ENCODE measurements at places on chromosomes 11 and 22.

- DNase-seq, result no peak
Observed at GRCh38 chr22:22663861-22664800, 19.7 kb downstream of the GGTLC2 start.

- no peak for DNase-seq
Observed at GRCh38 chr11:67506426-67507051, 1.4 kb upstream of the PITPNM1 start.

- DNase-seq, result no peak
Observed at GRCh38 chr22:23151827-23152226, 6.5 kb downstream of the RAB36 start.

- DNase-seq, result peak; percentile 58
Observed at GRCh38 chr22:39205344-39206021, 39.3 kb downstream of the PDGFB start.

- no peak for DNase-seq
Observed at GRCh38 chr22:48233586-48233985, 1471.1 kb downstream of the TBC1D22A start.

DNA sequence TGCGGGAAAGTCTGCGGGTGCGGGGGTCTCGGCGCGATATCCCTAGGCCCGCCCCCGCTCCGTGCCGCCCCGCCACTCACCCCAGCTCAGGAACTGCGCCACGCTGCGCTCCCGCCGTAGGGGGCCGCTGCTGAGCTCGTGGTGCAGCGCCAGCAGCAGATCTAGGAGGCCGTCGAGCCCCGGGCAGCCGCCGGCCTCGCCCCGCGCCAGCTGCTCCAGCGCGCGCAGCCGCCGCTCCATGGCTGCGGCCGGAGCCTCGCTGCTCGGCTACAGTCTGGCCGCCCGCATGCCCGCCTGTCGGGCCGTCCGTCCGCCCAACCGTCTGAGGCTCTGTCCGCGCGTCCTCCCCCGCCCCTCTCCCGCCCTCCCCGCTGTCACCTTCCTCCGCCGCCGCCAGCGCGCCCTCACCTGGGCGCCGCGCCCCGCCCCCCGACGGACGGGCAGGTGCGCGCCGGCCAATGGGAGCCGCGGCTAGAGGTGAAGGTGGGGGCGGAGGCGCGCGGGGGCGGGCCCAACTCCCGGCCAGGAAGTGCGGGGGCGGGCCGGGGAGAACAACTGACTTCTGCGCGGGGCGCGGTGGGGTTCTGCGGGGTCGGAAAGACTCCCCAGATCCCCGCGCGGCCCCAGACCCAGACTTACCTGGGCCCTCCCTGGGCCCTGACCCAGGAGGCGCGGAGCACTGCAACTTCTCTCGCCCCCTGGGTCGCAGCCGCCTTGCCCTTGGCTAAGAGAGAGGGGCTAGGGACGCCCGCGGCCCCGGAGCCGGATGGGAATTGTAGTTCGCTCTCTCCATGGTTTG is at the start of gene CDC42BPG:
TSS of gene CDC42BPG (minus strand) at position 324 of the 799 bp plus-strand sequence. CDS start at position 240, 84 bp downstream.
- peak; percentile 83 for DNase-seq

GRCh38 chr11:49505231-49505630 is 296.8 kb upstream of the FOLH1 start:
- no peak for DNase-seq

- no peak for DNase-seq
Observed at GRCh38 chr22:20852076-20852475, 6.5 kb downstream of the PI4KA start.

DNA sequence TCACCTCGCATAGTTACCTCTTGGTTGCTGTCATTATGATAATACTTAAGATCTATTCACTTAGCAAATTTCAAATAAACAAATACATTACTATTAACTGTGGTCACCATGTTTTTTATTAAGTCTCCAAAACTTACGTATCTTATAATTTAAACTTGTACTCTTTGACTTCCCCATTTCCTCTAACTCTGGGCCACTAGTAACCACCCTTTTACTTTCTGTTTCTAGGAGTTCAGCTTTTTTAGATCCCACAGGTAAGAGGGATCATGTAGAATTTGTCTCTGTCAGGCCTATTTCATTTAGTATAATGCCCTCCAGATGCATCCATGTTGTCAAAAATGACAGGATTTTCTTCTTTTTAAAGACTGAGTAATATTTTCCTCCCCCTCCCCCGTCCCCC is 212.4 kb upstream of the C11orf87 start:
- no peak for DNase-seq

- DNase-seq, result no peak
Observed at GRCh38 chr22:29979777-29980321, 96.9 kb downstream of the MTMR3 start.

DNA sequence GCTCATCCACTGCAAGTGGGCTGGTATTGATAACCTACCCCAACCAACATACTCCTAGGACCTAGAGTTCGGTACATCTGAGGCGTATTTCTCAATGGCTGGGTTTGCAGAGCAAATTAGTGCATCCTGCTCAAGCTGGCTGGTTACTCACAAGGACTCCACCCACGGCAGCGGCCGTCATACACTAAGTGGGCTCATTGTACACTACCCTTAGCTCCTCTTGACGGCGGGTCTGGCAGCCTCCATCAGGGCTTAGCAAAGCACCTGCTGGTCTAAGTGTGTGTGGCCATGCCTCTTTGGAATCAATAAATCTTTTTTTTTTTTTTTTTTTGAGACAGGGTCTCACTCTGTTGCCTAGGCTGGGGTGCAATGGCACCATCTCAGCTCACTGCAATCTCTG is 20.2 kb upstream of the KCNJ11 start:
- DNase-seq, result no peak

GRCh38 chr11:79092791-79093353 is 348.0 kb downstream of the TENM4 start:
- no peak for DNase-seq

GRCh38 chr22:34414467-34415440 is 494.5 kb upstream of the LARGE1 start:
- peak; percentile 70 for DNase-seq

- DNase-seq, result no peak
Observed at GRCh38 chr11:45392591-45393091, 106.5 kb upstream of the SYT13 start.

- no peak for DNase-seq
Observed at GRCh38 chr11:69802590-69802989, 16.6 kb downstream of the FGF3 start.

- no peak for DNase-seq
Observed at GRCh38 chr11:95067841-95068219, 1.1 kb downstream of the SRSF8 start.

DNA sequence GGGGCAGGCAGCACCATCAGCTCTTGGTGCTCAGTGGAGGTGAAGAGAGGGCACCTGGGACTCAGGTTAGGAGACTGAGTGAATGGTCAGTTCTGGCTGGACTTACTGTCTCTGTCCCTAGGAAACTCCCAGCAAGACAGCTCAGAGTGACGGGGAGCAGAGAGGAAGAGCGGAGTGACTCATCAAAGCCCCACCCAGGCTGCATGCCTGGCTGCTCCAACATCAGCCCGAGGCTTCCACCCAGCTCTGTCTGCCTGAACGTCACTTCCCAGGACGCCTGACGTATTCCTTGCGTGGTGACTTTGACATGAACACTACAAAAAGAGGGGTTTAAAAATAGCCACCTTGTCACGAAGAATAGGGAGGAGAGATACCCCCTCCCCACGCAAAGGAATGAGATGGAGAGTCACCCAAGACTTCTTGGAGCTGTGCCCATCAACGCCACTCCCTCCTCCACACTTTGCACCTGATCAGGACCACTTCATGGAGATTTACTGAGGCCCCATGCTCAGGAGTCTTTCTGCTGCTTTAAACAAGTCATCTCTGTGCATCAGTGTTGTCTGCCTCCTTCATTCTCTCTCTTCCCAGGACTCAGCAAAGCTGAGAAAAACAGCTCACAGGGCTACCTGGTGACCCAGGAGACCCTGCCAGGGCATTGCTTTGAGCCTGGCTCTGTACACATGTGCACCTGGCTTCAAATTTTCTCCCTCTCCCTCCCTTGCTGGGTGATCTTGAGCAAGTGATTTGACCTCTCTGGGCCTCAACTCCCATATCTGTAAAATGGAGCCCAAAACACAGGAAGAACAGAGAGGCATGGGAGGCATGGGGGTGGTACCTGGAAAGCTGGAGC is 83.1 kb downstream of the MN1 start:
- DNase-seq, result no peak

- no peak for DNase-seq
Observed at GRCh38 chr11:3111466-3111865, 53.6 kb downstream of the OSBPL5 start.

GRCh38 chr11:78239781-78240180 is 51.1 kb downstream of the USP35 start:
- DNase-seq, result no peak

DNA sequence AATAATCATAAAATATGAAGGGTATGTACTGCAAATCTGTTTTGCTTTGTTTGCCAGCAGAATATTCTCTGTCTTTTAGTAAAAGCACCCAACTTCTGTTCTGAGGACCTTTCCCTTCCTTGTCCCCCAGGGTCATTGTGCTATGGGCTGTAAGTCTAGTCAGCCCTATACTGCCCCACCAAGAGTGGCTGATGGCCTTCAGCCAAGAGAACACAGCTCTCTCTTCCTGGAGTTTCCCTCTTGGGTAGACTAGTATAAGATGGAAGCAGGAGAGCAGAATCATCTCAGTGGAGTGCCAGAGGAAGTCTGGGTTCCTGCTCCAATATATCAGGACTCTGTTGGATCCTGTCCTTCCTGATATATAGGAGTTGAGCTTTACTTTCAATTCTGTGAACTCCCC is 29.0 kb downstream of the MMP13 start:
- no peak for DNase-seq

DNA sequence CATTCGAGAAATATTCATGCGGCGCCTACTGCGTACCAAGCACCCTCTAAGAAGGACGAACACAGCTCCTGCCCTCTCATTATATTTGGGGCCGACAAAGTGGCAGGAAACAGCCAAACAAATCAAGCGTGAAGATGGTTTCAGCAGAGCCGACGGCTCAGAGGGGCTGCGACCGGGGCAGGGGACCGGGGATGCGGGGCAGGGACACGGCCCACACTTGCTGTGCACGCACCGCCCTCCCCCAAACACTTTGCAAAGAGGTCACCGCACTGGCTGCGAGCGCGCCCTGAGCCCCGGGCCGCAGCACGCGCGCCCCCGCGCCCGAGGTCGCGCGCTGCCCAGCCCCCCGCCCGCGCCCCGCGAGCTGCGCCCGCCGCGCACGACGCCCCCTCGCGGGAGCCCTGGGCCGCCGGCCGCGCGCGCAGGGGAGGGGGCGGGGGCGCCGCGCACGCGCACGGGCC is 255 bp upstream of the SYNGR1 start:
- peak; percentile 36 for DNase-seq

DNA sequence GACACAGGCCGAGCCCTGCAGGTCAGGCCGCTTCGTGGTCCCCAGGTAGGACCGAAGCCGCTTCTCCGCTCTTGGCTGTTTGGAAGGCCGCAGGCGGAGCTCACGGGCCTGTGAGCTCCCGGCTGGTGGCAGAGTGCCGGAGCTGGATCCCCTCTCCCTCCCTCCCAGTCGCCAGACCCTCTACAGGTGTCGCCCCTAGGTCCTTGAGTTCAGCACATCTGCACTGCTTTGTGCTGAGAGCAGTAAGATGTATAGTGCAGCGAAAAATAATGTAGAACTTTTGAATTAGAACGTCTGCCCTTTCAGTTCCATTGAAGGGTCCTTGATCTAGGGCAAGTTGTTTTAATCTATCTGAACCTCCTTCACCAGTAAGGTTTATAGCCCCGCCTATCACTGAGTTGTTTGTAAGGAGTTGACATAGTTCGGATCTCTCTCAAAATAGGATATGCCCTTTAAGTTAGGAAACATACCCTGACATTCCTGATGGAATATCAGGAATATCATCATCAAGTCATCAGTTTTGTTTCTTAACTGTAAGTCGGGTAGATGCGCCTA is 419 bp downstream of the ANKRD49 start:
- DNase-seq, result no peak

DNA sequence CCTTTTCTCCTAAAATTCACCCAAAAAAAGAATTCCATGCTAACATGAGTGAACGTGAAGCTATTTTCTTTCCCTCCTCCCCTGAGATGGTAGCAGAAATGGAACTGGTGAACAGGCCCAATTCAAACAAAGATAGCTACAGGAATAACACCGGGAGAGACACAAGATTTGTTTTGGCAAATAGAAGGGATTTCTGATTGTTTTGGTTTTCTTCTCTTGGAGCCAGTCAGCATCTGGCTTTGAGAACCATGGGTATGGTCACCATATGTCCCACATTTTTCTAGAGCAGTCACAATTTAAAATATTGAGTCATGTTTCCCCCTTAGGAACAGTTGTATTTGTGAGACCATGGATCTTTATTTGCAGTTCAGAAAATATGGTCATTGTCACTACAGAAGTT is 214.1 kb downstream of the FAM76B start:
- DNase-seq, result no peak

DNA sequence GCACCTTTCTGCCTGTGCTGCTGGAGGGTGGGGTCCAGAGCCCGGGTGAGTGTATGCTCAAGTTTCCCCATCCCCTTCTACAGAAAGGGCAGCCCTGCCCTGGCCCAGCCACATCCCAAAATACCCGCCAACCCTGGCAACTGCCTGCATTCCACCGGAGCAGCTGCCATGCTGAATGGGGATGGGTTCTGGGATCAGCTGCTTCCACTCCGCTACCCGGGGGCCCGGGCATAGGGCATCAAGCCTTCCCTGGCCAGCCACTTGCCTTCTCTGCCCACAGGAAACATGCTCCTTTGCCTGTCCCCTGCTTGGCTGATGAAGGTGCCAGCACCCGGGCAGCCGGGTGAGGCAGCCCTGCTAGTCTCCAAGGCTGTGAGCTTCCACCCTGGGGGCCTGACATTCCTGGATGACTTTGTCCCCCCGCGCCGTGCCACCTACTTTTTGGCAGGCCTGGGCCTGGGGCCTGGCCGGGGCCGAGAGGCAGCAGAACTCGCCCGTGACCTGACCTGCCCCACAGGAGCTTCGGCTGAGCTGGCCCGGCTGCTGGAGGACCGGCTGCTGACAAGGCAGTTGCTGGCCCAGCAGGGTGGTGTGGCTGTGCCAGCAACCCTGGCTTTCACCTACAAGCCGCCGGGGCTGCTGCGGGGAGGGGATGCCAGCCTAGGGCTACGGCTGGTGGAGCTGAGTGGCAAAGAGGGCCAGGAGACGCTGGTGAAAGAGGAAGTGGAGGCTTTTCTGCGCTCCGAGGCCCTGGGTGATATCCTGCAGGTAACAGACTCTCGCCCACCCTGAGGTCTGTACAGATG is 3.2 kb downstream of the CARNS1 start:
- DNase-seq, result peak; percentile 59

DNA sequence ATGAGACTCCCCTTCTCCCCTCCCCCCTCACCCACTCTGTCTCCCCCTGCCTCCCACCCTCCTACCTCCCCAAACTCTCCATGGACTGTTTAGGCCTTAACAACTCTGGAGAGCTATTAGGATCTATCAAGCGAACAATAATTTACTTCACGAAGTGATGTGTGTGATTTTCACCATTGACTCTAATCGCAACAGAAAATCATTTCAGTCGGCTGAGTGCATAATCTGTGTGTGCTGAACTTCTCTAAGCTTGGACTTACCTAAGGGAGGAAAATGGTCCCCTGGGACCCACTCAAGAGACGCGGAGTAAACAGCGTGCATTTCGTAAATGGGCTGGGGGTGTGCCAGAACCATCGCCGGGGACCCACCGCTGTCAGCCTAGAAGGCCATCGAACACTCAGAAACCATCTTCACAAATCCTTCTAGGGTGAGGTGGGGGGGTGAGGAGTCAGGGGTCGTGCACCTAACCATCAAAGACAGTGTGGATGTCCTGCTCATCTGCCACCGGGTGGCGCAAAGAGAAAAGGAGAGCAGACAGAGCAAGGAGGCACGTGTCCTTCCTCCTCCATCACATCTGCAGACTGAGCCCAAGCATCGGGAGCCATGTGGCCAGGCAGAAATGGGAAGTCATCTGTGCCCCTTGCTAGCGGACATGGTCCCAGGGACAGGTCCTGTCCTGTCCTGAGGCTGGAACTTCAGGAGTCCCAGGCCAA is 62.1 kb upstream of the NUP50 start:
- peak; percentile 71 for DNase-seq

- no peak for DNase-seq
Observed at GRCh38 chr22:41052661-41053490, 39.5 kb upstream of the EP300 start.

Measured in activated CD4-positive, alpha-beta T cell treated with anti-CD3 and anti-CD28 coated beads for 36 hours (primary cell).